NCI-H187 (cell line): ENCODE measurements at places on chromosomes 7 and 10.

GRCh38 chr7:82397879-82398524 is 45.6 kb downstream of the CACNA2D1 start:
- no peak for DNase-seq

GRCh38 chr7:585873-586272 is 66.2 kb upstream of the PDGFA start:
- DNase-seq: no peak

GRCh38 chr10:71462062-71462935 is 65.6 kb downstream of the CDH23 start:
- DNase-seq: no peak

DNA sequence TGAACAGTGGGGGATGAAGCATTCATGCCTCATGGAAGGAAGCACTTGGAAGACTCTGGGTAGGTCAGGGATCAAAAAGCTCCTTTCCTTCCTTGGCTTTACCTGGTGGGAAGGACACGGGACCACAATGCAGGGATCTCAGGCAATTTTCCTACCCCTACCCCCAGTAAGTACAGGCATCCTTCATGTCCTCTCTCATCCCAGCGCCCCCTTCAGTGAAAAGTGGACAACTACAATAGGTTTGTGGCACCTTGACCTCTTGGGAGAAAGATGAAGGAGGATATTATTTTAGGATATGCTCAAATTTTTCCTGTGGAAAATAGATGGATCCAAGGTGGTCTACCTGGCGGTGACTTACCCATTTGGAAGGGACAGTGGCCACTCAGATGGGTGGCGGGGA is 16.5 kb downstream of the AFAP1L2 start:
- no peak for DNase-seq

DNA sequence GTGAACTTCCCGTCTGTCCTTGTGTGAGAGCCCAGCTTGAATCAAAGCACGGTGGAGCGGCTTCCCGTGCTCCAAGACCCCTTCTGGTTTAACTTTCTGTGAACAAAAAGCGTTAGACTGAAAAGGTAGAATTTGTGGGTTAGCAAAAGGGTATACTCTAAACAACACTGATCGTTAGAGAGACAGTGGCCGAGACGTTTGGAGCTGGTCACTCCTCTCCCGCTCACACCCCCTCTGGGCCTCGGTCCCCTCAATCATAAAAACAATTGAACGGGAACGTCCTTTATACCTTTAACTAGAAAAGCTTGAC is 502 bp downstream of the PRKRIP1 start:
- DNase-seq: no peak

DNA sequence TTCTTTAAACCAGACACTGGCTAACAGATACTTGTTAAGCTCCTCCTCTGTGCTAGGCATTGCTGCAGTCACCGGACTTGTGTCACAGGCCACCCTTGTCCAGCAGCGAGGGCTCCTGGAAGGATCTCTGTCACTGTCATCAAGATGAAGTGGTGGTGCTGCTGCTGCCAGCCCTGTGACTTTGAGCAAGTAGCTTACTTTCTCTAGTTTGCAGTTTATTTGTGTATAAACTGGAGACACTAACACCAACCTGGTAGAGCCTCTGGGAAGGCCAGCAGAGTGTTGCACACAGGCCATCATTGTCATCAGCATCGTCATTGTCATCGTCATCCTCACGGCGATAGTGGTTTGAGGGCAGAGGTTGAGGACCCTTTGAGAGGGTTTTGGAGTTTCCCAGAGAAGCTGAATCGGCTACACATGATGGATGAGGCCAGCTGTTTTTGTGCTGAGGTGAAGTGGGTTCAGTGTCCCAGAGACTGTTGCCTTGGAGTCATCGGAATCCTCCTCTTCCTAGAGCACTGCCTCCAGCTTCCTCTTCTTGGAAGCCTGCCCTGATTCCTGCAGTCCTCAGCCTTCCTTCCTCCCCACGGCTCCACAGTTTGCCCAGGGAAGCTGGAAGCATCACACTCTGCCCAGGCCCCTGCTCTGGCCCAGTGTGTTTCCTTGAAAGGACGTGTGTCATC is 128.4 kb downstream of the GRK5 start:
- no peak for DNase-seq

DNA sequence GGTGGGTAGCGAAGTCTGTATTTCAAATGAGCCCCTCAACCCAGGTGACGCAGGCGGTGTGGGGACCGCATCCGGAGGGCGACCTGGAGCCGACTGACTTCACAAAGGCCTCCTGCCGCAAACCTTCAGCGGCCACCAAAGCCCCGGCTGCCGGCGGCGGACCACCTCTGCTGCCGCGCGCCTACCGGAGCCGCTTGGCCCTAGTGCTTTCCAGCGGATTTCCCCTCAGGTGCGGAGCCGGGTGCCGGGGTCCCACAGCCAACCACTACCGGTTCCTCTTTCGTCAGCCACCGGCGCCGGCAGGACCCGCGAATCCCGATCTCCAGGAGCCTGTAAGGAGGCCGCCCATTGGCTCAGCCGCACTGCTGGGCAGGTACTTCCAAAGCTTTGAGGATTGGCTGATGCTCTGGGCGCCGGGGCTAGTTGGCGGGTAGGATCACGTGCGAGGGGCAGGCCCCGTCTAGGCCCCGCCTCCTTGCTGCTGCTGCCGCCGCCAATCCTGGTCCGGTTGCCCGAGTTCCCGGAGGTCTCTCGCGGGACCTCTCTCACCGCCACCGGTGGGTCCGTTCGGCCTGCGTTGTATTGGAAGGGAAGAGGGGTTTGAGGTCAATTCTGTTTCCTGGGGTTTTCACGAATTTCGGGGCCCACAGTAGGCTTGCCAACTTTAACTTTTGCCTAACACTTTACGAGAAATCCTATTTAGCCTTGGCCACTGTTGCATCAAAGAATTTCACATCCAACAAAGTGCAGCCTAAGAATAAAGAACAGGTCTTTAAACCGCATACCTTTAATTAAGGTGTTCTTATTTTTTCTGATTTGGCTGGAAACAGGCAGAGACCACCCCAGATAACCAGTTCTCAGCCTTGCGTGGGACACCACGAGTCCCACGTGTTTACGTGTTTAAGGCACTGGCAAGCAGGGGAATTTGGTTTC is at the start of gene GSTO2:
Gene GSTO2, plus strand, starts transcription at position 472 of the 933 bp plus-strand sequence. CDS start 5,732 bp downstream, outside the sequence.
- peak; percentile 54 for DNase-seq

DNA sequence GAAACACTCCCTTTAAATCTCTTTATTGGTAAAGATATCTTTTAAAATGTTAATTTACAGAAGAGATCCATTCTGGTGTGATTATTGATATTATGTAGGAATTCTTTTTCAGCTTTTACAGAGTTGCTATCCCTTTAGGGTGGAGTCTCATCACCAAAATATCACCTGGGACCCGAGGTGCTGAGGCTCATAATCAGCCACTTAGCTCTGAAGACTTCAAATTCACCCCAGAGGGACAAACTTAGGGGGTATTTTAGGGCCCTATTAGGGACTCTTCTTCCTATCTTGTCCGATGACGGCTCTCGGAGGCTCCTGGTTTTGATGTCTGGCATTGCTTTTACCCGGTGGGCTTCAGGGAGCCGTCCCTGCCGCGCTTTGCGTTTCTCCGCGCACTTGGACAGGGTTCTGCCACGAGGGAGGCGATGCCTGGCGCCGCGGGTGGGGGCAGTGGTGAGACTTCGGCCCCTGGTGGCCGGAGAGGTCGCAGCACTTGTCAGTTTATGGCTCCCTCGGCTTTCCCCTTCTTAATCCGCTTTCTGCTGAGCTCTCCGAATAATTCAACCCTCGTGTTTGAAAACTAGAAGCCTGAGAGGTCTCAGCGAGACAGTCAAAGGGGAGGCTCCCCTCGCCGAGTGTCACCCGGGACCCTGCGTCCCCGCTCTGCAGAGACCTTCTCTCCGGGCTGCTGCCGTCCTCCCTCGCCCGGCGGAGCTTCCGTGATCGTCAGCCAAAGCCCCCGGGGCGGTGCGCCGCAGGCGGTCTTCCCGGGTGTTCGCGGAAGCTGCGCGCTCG is 27.8 kb downstream of the RBM20 start:
- no peak for DNase-seq

DNA sequence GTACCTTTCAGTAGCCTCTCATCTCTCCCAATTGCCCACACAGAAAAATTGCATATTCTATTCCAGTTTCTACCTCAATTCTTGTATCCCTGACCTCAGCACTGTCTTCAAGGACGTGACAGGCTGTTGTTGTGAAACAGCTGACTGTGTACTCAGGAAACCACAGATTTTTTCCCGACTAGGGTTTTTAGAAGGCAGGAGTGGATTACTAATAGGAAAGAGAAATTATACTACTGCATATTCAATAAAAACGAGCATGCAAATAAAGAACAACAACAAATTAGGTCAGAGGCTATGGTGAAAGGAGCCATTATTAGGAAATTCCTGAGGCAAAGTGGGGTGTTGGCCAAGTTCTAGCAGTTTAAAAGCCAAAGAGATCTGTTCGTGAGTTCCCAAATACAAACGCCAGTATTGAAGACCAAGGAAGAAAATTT is 93.4 kb downstream of the DOCK4 start:
- DNase-seq: no peak

DNA sequence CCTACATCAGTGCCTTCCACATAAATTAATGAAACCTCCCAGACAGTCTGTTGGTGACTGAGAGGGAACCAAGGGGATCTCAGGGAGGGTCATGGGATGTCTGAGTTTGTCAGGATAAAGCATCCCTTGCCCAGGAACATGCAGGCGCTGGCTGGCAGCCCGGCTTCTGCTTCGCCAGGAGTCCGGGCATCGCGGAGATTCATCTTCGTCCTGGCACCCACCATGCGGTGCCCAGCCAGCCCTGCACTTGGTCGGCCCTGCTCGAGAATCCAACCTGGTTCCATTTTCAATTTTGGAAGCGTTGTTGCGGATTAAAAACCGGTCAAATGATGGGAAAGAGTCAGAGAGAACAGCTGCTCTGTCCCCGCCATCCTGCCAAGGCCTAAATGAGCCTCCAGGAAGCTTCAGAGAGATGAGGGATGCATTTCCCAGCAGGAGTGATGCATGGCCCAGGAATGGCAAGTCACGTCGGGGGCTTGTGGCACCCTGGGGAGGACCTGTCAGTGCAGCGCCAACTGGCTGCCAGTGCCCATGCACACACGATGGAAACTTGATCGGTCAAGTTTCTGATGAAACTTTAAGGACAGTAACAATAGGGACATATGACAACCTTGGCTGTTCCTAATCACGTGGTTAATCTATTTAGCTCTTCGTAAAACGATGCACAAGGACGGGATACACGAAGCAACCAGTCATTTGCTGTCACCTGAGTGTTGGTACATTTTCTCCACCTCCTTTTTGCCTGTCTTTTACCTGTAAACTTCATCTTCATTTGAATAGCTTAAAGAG is 260.8 kb upstream of the MKI67 start:
- DNase-seq: no peak

- DNase-seq: no peak
Observed at GRCh38 chr7:40463446-40463845, 328.6 kb downstream of the SUGCT start.

- DNase-seq: no peak
Observed at GRCh38 chr10:58784361-58784760, 271.7 kb downstream of the BICC1 start.

DNA sequence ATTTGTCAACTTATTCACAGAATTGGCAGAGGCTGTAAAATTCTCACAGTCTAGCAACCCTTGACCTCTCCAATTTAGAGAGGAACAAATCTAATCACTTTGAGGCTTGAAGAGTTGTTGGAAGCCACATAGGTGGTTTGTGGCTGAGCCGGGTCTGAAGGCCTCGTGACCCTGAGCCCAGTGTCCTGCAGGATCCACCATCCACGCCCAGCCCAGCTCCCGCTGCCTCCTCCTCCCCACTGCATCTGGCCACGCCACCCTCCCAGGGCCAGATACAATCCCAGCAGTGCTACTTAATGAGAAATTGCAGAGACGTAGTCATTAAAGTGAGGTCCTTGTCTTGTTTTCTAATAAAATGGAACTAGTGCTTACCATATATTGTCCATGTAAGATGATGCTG is 81.4 kb upstream of the SHH start:
- no peak for DNase-seq

GRCh38 chr7:2008101-2008935 is 224.4 kb downstream of the MAD1L1 start:
- DNase-seq: no peak

DNA sequence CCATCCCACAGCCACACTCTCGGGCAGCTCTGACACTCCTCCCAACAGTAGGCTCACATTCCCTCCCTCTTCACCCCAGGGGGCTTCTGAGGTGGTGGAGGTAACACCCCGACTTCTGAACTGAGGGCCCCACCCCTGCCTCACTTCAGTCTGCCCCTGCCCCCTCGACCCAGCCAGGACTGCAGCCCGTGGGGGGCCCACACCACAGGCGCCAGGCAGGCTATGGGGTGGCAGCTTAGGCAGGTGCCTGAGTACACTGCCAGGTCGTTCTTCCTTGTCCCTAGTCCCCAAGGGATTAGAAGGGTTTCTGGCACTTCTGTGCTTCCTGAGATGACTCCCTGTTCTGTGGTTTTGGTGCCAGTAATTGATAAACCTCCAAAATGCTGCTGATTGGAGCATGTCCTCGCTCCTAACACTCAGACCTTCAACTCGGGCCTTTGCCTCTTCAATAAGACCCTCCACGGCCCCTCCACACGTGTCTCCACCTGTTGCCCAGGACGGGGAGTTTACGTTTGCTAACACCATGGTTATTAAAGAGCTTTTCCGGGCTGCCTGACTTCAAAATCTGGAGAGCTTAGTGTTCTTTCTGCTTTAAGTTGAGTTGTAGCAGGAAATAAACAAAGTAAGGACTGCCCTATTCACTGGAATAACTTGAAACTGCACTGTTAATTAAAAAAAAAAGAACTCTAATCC is 23.8 kb upstream of the LARP4B start:
- no peak for DNase-seq

DNA sequence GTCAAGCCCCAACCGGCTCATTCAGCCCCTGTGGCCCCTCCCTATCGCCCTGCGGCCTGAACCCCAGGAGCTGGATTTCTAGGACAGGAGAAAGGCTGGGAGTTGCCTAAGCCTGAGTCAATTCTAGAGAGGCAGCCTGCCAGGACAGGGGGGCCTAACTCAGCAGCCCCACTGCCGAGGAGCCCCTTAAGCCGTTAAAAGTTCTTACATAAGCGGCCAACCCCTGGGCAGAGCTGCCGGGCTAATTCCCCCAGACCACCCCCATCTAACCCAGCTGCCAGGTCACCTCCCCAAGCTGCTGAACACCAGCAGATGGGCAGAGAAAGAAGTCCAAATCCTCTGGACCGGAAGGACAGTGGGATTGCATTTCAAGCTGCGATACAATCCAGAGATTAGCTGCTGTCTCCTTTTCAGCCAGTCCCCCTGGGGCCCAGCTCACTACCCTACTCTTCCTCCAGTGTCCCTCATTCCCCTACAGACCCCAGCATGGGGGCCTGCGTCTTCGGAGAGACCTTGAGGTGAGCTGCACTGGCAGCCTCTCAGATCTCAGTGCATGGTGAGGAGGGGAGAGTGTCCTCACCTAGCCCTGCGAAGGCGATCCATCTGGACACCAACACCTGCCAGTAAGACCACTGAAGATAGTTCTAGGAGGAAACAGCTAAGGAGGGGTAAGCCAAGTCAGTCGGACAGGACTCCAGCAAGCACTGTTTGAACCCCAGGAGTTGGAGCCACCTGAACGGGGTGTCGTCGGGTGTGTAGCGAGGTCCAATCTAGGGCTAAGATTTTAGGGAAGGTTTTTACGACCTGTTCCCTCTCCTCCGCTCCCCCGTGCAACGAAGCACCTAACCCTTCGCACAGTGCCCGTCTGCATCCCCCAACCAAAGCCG is 830 bp downstream of the IMPDH1 start:
- DNase-seq: no peak
